Activated CD4-positive, alpha-beta memory T cell treated with anti-CD3 and anti-CD28 coated beads for 36 hours (primary cell): ENCODE measurements at places on chromosomes 12 and 14. TPM values are rescaled to one million over a fixed set of nuclear protein-coding genes. Genes with fewer than 3 reads are reported as not detected.

DNA sequence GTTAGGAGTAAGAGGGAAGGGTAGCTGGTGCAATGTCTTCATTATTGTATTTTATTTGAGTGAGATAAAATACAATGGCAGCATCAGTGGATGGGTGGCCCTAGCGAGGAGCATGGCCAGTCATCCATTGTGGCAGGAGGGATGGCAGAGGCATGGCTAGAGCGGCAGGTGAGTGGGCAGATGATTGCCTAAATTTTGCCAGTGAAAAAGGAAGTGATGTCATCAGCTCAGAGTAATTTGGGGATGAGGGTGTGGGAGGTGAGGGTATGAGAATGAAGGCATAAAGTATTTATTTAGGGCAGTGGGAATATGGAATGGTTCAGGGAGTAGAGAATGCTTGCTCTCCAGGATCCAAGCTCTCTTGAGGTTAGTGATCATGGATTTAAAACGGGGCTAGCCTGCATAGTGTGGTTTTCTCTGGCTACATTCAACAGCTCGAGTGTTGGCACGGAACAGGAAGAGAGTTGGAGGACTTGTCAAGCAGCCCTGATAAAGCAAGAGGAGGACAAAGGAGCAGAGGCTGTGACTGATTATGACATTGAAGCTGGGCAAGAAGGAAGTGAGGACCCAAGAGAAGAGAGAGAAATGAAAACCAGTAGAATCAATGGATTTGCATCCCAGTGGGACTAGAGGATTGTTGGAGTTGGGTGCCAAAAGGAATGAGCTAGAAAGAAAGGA, 18.7 kb upstream of the SERPINA6 start:
- peak; percentile 60 for DNase-seq

GRCh38 chr12:5780536-5780935, 164.5 kb downstream of the ANO2 start:
- no peak for DNase-seq

DNA sequence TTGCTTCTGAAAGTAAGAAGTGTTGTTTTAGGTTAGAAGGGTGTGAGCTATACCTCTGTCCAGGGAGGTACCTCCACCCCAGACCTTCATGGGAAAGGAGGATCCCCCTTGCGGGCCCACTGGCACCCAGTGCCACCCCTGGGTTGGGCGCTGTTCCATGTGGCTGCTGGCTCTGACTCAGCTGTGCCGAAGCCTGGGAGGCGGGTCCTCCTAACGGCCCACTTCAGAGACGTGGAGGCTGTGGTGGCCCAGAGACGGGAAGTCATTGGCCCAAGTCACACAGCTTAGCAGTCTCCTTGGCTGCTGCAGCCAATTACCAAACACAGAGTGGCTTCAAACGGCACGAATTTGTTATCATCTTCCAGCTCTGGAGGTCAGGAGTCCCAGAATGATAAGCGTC, 10.2 kb downstream of the RFLNA start:
- no peak for DNase-seq

The EIF2B2 gene
- 62.6 TPM for total RNA-seq

DNA sequence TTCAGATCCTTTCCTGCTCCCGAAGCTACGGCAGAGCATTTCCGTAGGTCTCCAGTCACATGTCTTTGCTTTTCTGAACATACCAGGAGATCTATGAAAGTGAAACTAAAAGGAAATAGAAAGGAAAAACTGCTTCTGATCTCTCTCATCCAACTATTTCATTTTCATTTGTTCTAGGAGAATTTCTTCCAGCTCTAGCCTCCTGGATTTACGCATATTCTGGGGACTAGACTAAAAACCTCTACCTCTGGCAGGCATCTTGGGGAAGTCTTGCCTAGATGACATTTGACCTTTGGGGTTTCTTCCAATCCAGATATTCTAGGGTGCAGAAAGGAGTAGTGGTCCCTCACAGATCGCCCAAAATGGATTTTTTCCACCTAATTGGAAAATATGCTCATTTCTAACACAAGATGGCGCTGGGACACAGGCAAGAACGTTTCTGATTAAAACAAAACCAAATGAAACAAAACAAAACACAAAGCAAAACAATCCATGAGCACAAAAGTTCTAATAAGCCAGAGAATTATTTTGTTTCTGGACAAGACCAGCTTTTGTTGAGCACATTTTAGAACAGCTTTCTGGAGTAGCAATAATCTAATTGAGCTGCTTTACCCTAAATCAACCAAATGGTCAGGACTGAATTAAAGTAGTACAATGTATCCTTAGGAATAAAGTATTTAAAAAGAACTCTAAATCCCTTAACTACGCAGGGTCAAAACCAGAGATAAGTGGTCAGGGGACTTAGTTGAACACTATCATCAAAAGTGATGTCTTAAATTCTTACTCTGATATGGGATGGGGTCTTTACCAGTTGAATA, 12.3 kb upstream of the PARP11 start:
- peak; percentile 45 for DNase-seq

The CCDC196 gene
- total RNA-seq, result not detected

GRCh38 chr12:19760611-19761010, 321.3 kb downstream of the AEBP2 start:
- no peak for DNase-seq

- peak; percentile 89 for DNase-seq
Observed at GRCh38 chr12:52243856-52244614, 11.0 kb downstream of the KRT7 start.

The CCDC60 gene
- not detected for total RNA-seq

DNA sequence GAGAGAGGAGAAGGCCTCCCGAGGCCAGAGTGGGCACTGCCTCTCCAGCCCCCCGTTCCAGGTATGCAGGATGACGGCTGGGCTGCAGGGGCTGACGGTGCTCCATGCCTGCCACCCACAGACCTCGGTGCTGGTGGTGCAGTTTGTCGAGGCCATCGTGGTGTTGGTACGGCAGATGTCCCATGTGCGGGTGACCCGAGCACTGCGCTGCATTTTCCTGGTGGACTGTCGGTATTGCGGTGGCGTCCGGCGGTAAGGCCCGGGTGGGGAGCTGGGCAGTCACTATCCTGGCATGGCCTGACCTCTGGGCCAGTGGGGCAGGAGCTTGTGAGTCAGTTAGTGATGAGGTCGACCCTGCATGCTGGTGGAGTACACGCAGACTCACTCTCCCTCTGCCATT, 47.4 kb downstream of the TPCN1 start:
- no peak for DNase-seq
